CD4-positive, alpha-beta T cell treated with Interferon alpha-2 for 1 hour (primary cell): ENCODE measurements at places on chromosomes 16 and 17.

DNA sequence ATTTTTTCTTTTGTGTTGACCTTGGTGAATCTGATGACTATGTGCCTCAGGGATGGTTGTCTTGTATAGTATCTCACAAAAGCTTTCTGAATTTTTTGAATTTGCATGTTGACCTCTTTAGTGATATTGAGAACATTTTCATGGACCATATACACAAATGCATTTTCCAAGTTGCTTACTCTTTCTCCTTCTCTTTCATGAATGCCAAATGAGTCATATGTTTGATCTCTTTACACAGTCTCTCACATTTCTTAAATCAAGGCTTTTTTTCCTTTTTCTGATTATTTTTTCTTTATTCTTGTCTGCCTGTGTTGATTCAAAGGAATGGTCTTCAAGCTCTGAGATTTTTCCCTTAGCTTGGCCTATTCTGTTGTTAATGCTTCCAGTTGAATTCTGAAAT, 46.6 kb upstream of the KCNJ16 start:
- no peak for DNase-seq

DNA sequence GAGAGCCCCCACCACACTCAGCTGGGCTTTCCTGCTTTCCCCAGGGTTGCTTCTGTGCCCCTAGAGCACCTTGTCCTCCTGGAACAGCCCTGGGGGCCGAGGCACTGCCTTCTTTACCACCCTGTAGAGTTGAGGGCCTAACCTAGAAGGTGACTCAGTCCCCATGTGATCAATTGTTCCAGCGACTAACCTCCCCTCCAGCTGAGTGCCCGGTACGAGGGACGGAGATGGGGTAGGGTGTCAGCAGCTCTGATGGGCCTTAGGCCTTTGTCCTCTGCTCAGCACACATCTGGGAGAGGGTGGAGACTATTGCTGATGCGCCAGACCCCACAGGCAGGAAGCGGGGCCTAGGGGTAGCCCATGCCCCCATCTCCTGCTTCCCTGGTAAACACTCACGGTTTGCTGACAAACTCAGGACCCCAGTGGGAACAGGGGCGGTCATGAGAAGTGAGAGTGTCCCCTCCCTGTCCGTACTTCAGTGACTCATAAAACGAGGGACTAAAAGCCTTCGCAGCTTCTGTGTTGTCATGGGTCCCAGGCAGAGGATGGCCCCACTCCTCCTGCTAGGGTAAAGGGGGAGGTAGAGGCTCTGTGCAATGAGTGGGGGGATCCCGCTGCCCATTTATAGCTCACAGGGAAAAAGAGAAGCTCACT, 33.1 kb downstream of the NECAB2 start:
- DNase-seq: no peak

- DNase-seq: no peak
These were observed 18.2 kb downstream of the EMC8 start for GRCh38 chr16:85781156-85781555.

DNA sequence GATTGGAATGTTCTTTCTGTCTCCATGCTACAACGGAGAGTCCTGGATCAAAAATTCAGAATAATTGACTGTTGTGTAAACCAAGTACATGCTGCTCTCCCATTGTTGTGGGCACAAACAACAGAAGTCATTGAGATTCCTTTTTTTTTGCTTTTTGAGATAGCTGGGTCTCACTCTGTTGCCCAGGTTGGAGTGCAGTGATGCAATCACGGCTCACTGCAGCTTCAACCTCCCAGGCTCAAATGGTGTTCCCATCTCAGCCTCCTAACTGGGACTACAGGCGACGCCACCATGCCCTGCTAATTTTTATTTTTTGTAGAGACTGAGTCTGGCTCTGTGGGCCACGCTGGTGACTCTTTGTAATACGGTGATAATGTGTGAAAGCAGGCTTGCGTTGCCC, 24.5 kb downstream of the NDE1 start:
- DNase-seq: no peak

- DNase-seq: no peak
These were observed 88.1 kb downstream of the AXIN2 start for GRCh38 chr17:65473363-65473762.

- no peak for DNase-seq
These were observed 30.5 kb downstream of the KSR1 start for GRCh38 chr17:27486741-27487140.

- no peak for DNase-seq
These were observed 17.5 kb downstream of the NDUFAF8 start for GRCh38 chr17:81256616-81257015.

GRCh38 chr16:84832488-84833143, 12.8 kb downstream of the CRISPLD2 start:
- no peak for DNase-seq

GRCh38 chr17:63001689-63002394, 35.8 kb downstream of the TANC2 start:
- no peak for DNase-seq

DNA sequence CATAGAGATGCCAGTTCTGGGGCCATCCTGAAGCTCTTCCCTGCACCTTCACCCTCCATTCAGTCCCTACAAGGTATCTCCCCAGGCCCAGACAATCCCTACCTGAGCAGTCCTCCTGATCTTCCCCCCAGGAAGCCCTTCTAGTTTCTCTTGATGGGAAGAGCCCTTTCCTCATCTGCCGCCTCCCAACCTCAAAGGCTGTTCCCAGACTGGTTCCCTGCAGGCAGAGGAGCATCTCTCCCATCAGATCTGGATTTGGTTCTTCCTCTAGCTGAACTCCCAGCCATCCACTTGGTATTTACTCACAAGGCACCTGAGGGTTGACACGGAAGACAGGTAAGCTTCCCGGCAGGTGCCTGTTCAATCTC, 24.6 kb upstream of the PHB1 start:
- DNase-seq: no peak

DNA sequence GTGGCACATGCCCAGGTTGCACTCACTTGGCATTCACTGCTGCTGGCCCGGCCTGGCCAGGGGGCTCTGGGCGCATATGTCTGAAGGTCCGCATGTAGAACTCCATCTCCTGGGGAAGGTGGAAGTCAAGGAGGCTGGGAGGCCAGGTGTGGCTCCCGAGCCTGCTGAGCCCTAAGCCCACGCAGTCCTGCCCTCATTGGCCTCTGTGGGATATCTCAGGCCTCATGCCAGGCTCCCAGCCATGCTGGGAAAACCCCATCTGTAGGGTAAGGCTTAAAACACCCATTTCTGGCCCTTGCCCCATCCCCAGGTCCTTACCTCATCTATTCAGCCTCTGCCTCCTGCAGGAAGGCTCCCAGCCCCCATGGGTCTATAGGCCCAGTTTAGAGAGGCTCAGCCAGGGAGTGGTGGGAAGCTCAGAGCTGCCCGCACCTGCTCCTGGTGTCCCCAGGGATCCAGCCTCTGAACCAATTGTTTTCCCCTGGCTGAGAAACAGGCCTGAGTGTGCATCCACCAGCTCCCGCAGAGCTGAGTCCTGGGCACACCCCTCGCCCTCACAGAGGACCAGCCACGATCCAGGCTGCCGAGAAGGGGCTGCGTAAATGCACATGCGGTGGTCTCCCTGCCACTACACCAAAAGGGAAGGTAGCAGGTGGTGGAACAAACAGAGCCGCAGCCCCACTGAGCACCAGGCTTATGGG, 2.3 kb upstream of the TPPP3 start:
- no peak for DNase-seq

DNA sequence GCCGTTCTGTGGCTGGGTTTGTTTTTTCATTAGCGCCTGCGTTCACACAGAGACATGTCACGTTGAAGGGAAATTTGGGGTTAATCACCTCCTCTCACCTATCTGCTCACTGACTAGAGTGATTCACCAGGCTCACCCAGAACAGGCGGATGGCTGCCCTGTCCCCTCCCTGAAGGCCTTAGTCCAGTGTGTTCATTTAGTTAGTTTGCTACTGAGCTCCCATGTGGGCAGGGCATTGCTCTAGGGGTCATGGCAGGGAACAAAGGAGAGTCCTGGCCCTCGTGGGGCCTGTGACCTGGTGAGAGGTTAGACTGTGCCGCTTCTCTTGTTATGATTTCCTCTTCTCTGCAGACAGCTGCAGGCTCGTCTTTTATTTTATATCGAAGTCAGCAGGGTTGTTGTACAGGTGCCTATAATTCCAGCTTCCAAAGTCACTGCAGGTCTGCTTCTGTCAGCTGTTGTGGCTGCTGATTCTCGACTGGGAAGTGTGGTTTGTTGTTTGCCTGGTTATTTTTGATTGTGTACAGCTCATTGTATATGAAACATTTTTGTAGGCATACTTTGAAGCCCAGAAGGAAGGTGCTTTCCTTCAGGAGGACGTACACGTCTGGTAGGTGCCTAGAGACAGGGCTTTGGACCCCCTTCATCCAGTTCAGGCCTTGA, 73.4 kb upstream of the GSE1 start:
- DNase-seq: no peak

DNA sequence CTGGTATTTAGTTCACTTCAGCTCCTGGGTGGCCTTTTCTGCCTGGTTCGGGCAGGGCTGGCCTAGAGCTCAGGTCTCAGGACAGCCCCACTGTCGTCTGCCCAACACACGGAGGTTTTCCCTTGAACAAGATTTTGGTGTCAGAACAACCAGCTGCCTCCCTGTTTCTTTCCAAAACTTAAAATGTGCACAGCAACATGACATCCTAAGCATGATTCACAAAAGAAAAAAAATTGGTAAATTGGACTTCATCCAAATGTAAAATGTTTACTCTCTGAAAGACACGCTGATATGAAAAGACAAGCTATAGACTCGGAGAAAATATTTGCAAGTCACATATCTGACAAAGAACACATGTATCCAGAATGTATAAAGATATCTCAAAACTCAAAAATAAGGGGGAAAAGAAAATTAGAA, 197.8 kb upstream of the CHMP6 start:
- no peak for DNase-seq

GRCh38 chr16:3012828-3013420, at the start of gene CLDN9:
Gene CLDN9, plus strand, starts transcription at chr16:3012923. Its CDS starts 440 bp downstream, at chr16:3013363.
- DNase-seq: no peak

DNA sequence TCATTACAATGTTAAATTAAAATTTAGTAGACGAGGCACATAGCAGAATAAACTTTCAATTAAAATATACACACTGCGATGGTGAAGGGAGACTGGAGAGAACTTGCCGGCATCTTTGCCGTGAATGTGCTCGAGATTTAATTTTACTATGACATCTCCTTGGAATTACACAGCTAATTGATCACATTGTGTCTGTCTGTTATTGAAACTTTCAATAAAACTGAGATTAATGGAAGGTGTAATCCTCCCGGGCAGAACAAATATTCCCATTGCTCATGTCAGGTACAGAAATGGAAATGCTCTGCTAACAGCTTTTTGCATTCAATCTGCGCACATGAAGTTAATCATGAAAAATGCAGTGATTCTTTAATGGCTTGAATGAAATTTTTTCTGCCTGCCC, 210.1 kb upstream of the NLRP1 start:
- DNase-seq: no peak

DNA sequence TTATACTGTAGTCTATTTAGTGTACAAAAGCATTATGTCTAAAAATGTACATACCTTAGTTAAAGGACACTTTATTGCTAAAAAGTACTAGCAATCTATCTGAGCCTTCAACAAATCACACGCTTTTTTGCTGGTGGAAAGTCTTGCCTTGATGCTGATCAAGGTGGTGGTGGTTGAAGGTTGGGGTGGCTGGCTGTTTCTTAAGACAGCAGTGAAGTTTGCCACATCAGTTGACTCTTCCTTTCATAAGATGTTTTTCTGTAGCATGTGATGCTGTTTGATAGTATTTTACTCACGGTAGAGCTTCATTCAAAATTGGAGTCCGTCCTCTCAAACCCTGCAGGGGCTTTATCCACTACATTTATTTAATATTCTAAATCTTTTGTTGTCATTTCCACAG, 8.6 kb downstream of the ADGRG5 start:
- DNase-seq: no peak

GRCh38 chr16:75443298-75443697, 10.0 kb upstream of the CFDP1 start:
- no peak for DNase-seq

- DNase-seq: no peak
These were observed 118.1 kb downstream of the IRX5 start for GRCh38 chr16:55048745-55049144.

GRCh38 chr16:29745121-29745852, 503 bp downstream of the C16orf54 start:
- peak; percentile 58 for DNase-seq

DNA sequence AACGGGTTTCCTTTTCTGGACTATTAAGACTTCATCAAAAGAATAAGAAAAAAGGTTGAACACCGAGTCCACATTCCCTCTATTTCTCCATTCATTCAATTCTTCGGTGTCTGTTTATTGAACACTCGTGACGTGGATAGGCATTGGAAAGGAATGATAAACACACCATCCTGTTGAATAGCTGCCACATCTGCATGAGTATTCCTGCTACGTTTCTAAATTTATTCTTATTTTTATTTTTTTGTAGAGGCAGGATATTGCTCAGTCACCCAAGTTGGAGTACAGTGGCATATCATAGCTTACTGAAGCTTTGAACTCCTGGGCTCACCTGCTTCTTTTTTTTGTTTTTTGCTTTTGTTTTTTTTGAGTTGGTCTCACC, 80.8 kb upstream of the CIBAR2 start:
- DNase-seq: no peak

- DNase-seq: no peak
These were observed 132.6 kb upstream of the CACNG5 start for GRCh38 chr17:66702106-66702936.

DNA sequence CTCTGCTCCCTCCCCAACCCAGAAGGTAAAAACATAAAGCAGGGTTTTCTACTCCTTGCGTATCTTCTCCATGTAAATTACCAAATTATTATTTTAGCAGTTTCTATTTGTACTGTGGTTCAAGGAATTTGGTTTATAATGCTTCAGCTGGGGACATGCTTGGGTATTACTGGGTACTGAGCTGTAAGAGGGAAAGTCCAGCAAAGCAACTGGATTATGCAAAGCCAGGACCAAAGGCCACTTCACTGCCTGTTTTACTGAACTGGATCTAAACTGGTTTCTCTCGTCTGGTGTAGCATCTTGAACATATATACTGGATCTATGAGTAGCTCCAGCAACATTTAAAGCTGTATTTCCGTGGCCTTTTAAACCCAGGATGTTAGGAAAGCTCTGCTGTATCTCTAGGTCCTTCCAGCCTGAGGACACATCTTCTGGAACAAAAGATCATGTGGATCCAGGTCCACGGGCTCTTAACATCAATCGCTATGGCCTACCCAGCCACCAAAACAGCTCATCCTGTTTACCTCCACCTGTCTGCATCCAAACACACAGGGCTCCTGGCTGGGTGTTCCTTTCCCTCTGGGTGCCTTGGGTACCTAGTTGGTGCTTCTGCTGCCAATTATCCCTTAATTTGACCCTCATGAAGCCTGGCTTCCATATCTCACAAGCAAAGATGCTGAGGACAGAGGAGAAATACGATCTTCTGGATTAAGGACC, 7.2 kb downstream of the PMP22 start:
- DNase-seq: no peak
